Stimulated activated CD8-positive, alpha-beta memory T cell treated with anti-CD3 and anti-CD28 coated beads, Interleukin-15, amount 100 ng/mL, for 24 hours (primary cell): ENCODE measurements at places on chromosomes 11 and 22.

DNA sequence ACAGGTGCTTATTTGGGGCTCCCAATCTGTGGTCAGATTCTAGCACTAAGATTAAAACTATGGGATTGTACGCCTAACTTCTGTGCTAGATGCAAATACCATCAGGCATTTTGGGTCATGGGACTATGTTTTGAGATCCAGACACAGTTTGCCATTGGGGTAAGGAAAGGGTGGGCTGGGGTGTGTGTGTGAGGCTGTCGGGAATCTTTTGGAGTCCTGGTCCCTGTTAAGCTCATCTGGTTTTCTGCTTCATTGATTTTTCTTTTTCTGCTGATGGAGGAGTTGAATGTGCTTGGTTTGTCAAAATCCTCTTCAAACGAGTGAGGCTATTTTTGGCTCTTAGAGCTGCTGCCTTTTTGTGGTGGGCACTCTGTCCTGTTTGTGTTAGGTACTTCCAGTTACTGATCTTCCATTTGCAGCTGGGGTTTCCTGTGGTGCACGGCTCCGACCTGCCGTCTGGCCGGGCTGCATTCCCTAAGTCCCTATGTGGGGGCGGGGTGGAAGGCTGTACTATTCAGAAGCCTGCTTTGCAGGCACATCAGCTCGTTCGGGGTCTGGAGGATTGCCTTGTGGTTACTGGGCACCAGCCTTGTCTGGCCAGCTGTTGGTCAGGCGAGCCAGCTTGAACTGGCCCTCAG, 2.9 kb downstream of the BCR start:
- no peak for DNase-seq

GRCh38 chr11:115521825-115522224, 17.6 kb upstream of the CADM1 start:
- DNase-seq, result no peak

GRCh38 chr11:83709434-83709833, 423.3 kb upstream of the CCDC90B start:
- no peak for DNase-seq

- DNase-seq, result no peak
Measured at GRCh38 chr11:19792510-19792909, 79.9 kb downstream of the NAV2 start.

GRCh38 chr11:18791207-18791968, at the start of gene PTPN5:
Gene PTPN5, minus strand, starts transcription at chr11:18791798. Its CDS starts 19,840 bp downstream, at chr11:18771958.
- no peak for DNase-seq

DNA sequence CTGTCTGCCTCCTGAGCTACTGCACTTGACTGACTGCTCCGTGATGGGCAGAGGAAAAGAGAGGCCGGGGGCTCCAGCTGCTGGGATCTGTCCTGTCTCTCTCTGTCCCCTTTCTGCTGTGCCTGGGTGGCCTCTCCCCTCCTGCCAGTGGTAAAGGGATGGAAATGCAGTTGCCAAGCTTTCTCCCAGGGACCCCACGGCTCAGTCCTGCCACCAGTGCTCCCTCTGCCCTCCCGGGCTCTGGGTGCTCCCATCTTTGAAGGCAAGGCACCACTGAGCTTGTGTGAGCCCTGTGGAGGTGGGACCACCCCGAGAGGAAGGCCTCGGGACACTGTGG, 32.0 kb downstream of the NADSYN1 start:
- DNase-seq, result no peak

DNA sequence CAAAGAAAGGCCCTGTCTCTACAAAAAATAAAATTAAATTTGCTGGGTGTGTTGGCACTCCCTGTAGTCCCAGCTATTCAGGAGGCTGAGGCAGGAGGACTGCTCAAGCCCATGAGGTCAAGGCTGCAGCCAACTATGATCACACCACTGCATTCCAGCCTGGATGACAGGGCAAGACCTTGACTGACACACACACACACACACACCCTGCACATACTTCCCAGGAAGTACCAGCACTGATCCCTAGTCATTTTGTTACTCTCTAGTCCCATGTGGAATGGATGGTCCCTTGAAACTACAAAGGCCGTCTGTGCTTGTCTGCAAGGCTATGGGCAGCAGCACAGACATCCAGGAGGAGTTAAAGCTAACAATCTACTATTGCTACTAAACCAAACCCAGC, 59.7 kb upstream of the CYP2D6 start:
- no peak for DNase-seq

- no peak for DNase-seq
Measured at GRCh38 chr11:62502030-62502730, 44.4 kb downstream of the AHNAK start.

DNA sequence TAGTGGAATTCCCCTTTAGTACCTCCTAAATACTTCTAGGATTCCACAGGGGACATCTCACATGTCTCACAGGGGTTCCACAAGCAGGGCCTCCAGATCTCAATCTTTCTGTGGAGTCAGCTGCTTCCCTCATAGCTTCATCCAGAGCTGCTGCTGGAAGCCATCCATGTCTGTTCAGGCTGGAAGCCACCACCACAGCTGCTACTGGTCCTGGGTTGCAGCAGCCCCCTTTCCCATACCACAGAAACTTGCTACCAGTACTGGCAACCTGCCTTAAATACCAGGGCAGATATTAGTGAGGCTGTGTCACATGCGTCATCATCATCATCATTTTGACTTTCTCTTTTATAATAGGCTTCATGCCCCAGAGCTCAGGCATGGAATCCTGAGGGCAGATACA, 242.7 kb upstream of the NCAM1 start:
- no peak for DNase-seq

DNA sequence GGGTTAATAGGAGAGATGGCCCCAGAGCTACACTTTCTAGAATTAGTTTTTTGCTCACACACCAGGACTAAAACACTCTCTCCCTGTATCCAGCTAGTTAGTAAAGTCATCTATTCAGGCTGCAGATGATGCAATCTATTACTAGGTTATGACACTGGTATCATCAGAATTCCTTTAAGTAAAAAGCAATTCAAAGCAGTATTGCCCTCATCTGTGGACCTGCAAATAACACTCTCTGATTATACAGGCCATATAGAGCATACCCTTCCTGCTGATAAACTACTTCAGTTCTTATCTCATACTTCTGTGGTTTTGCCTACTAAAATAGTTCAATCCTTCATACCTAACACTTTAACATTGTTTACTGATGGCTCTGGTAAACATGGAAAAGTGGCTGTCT, 13.5 kb upstream of the MTMR2 start:
- DNase-seq, result no peak

- no peak for DNase-seq
Measured at GRCh38 chr11:8192016-8192895, 23.4 kb upstream of the RIC3 start.

DNA sequence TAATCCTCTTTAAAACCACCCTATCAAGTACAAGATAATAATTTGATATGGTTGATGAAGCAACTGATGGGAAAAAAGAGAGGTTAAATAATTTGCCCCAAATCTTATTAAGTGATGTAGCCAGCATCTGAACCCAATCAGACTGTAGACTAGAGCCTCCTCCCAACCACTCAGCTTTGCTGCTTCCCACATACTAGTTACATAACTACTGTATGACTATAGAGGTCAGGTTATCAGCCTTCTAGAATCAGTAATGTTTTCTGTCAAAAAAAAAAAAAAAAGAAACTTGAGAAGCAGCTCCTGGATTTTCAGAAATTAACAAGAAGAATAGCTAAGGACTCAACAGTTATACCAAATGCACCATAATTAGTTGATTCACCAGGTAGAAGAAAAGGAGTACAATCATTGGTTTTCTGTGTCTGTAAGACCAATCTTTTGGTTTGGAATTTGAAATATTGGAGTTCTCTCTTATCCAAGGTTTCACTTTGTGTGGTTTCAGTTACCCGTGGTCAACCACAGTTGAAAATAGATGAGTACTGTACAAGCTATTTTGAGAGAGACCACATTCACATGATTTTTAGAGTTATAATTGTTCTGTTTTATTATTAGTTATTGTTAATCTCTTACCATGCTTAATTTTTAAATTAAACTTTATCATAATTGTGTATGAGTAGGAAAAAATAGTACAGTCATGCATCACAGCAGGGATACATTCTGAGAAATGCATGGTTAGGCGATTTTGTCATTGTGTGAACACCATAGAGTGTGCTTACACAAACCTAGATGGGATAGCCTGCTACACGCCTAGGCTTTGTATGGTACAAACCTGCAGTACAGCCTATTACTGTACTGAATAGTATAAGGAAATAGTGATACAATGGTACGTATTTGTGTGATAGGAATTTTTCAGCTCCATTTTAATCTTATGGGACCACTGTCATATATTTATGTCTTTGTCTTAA, 72.2 kb downstream of the PDHX start:
- DNase-seq, result no peak

DNA sequence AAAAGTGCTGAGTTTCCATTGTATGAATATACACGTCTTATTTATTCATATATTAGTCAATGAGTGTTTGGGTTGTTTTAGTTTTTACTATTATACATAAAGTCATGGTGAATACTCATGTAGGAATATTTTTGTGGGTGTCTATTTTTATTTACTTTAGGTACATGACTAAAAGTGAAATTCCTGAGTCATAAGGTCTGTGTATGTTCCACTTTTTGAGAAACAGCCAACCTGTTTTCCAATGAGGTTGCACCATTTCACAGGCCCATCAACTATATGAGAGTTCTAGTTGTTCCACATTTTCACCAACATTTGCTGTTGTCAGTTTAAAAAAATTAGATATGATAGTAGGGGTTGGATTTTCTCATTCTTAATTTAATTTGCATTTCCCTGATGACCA, 6.6 kb upstream of the OR6X1 start:
- no peak for DNase-seq

DNA sequence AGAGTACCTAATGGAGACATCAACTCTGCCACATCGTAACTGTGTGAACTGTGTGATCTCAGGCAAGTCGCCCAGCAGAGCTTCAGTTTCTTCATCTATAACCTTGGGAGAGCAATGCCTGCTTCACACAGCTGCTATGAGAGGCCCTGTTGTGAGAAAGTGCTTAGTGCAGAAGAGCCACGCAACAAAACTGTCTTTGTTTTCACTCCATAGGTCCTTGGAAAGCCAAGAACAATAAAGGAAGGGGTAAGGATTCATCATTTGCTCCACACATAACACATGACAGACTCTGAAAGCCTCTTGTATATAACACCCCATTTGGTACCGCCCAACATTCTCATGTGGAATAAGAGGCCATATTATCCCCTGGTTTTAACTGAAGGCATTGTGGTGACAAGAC, 231.9 kb upstream of the ISX start:
- DNase-seq, result no peak

GRCh38 chr22:24536089-24536488, 18.8 kb downstream of the GUCD1 start:
- DNase-seq, result no peak

- no peak for DNase-seq
Measured at GRCh38 chr11:708511-708910, 2.5 kb downstream of the EPS8L2 start.
